ENCODE measurements at places on chromosomes 12 and 14.

DNA sequence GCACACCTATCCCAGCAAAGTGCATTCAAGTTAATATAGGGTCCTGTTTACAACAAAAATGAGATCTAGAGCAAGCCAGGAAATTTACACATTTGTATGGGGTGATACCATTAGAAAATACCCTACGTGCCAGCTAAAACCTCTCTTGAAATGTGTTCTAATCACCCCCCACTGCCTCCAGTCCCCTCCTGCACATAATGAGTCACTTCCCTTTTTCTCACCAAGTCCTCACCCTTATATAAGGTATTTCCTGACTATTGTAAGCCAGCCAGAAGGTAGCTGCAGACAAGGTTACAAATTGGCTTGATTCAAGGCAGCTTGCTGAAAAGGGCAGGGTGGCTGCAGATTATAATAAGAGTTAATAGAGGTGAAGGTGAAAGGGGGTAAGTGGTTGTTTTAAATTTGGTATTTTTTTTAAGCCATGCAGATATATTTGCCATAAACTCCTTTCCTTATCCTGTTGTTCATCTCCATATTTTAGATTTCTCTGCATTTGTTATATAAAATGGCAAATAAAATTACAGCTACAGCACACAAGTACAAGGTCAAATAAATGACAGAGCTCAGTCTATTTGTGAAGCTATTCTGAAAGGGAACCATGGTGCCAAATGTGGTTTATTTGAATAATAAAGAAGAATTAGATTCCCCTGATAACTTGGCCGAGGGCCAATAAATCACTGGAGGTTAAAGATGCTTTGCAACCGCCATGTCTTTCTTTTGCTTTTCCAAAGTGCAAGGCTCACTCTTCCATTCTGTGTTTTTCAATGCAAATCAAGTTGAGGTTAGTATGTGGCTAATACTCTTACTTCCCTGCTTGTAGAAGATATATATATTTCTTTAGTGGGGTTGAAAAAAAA, 385.9 kb downstream of the EGLN3 start:
- H3K4me1 ChIP-seq = peaks cover 13% of the 10 kb centered on the region
- no peak overlapping the region for H3K27ac ChIP-seq
- no peaks in the 10 kb centered on the region for H3K36me3 ChIP-seq
- H3K4me3 ChIP-seq = no peak overlapping the region

DNA sequence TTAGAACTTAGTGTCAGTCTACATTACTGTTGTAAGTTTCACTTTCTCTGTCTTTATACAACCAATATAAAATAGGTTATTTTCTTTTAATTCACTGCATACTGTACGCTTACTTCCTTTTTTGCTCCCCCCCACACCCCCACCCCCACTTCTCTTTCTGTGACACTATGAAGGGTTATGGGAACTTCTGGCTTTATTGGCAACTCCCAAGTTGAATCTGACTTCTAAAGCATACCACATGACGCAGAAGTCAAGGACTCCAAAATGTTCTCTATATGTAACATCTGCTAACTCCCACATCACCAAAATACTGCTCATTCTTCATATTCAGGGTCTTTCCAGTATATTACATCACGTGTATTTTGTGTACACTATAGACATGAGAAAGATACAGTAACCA, 81.2 kb upstream of the ATXN7L3B start:
- H3K4me3 ChIP-seq = no peak overlapping the region
- no peak overlapping the region for H3K27ac ChIP-seq
- no peaks in the 10 kb centered on the region for H3K36me3 ChIP-seq

DNA sequence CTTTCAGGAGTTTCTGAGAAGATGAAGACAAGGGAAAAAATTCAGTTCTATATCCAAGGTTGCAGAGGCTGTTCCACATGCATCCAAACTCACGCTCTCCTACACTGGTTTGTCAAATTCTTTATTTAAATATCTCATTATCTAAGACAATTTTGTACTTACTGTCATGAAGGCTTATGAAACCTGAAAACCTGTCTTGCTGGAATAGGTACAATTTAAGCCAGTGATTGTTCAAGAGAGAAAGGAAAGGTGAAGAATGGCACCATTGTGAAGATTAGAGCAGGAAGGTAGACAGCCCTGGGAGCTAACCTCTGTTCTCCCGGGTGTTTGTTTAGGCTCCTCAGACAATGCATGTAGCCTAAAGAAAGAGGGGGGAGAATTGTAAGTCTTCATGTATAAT, 315.1 kb upstream of the PRKD1 start:
- H3K27ac ChIP-seq = no peak overlapping the region
- H3K4me1 ChIP-seq = no peaks in the 10 kb centered on the region
- no peaks in the 10 kb centered on the region for H3K27me3 ChIP-seq
- DNase-seq = no peak
- no peaks in the 10 kb centered on the region for H3K36me3 ChIP-seq

GRCh38 chr12:53299101-53299453, 418 bp upstream of the MYG1 start:
- peak overlapping the region; percentile 91 for H3K4me3 ChIP-seq
- peak; percentile 89 for DNase-seq
- peak overlapping the region; percentile 81 for H3K27ac ChIP-seq

DNA sequence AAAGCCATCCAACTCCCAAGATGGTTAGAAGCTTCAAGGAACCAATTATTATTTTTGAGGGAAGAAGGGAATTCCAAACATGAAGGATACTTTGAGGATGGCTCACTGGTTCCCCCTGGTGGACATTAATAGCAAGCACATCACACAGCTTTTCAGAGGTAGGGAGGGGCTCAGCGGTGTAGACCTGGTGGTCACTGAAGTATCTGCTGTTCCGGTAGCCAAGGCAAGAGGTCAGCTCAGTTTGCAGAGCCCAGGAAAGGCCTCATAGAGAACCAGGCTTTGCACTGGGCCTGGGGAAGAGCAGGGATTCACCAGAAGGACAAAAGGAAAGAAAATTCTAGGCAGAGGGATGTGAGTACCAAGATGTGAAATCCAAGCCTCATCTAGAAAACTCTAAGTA, 118.7 kb downstream of the KSR2 start:
- peaks cover 9% of the 10 kb centered on the region for H3K27me3 ChIP-seq
- H3K4me3 ChIP-seq = no peak overlapping the region
- no peak overlapping the region for H3K27ac ChIP-seq

- DNase-seq = no peak
- no peaks in the 10 kb centered on the region for H3K36me3 ChIP-seq
- peaks cover 9% of the 10 kb centered on the region for H3K4me1 ChIP-seq
- no peak overlapping the region for H3K4me3 ChIP-seq
- H3K27ac ChIP-seq = no peak overlapping the region
These were observed 65.9 kb downstream of the NOVA1 start for GRCh38 chr14:26531894-26532293.

DNA sequence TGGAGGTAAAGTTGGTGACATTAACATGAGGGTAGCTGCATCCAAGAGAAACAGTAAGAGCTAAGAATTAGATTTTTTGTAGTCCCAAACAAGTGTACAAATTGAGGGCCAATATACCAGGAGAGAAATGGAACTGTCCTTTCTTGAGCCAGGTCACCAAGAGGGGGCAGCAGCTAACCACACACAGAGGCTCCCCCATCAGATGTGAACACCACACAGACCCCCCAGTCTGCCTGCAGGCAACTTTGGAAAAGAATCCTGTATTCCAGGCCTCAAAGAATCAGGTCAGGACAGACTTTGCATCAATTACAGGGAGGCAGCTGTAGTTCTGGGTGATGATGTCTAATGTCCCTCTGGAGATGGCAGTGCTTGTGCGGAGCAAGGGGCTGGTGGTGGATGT, 77.9 kb downstream of the SPTB start:
- H3K27me3 ChIP-seq = no peaks in the 10 kb centered on the region
- DNase-seq = no peak
- no peak overlapping the region for H3K27ac ChIP-seq
- no peaks in the 10 kb centered on the region for H3K4me1 ChIP-seq
- no peak overlapping the region for H3K4me3 ChIP-seq
- H3K36me3 ChIP-seq = peaks cover 33% of the 10 kb centered on the region

GRCh38 chr12:110317911-110318310, 36.9 kb downstream of the ATP2A2 start:
- H3K4me1 ChIP-seq = peaks cover 2% of the 10 kb centered on the region
- H3K27me3 ChIP-seq = no peaks in the 10 kb centered on the region
- peak; percentile 90 for DNase-seq
- peaks cover 22% of the 10 kb centered on the region for H3K36me3 ChIP-seq
- H3K4me3 ChIP-seq = no peak overlapping the region

GRCh38 chr14:55977392-55978150, 140.6 kb upstream of the PELI2 start:
- DNase-seq = peak; percentile 89
- no peaks in the 10 kb centered on the region for H3K36me3 ChIP-seq
- no peak overlapping the region for H3K4me3 ChIP-seq
- H3K27me3 ChIP-seq = no peaks in the 10 kb centered on the region
- H3K4me1 ChIP-seq = peaks cover 11% of the 10 kb centered on the region

GRCh38 chr12:112973818-112974231, 4.5 kb upstream of the OAS2 start:
- H3K4me1 ChIP-seq = peaks cover 17% of the 10 kb centered on the region
- no peaks in the 10 kb centered on the region for H3K27me3 ChIP-seq
- no peak overlapping the region for H3K27ac ChIP-seq
- H3K4me3 ChIP-seq = no peak overlapping the region

DNA sequence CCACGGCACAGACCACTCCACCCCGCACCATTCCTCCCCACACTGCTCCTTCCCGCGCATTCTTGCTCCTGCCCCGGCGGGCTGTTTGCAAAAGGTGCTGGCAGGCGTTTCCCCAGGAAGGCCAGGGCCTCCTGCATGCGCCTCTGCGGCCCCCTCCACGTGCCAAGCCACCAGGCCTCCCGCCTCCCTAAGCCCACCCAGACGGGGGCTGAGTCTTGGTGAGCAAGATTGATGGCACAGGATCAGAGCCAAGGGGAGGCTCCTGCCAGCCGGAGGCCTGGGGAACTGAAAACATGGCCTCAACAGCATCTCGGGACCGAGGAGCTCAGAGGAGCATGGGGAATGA, 328.3 kb upstream of the DIO3 start:
- no peak for DNase-seq
- H3K4me3 ChIP-seq = no peak overlapping the region
- no peaks in the 10 kb centered on the region for H3K36me3 ChIP-seq

GRCh38 chr14:21096978-21097635, 1.3 kb downstream of the ZNF219 start:
- peaks cover 46% of the 10 kb centered on the region for H3K4me1 ChIP-seq
- H3K27ac ChIP-seq = peak overlapping the region; percentile 77
- H3K36me3 ChIP-seq = peaks cover 7% of the 10 kb centered on the region
- DNase-seq = no peak
- H3K27me3 ChIP-seq = no peaks in the 10 kb centered on the region

DNA sequence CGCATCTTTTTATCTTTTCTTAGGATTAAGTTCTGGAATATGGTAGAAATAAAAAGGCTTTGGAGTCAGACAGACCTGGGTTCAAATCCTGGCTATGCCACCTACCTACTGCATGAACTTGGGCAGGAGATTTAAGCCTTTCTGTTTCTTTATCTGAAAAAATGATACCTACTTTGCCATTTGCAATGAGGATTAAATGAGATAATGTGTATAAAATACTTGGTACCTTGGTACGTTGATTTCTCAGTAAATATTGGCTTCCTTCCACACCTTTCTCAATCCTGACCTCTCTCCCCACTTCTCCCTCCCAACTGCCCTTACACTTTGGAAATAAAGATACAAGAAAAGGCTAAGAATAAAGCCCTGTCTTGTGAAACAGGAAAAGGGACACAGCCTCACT, 172.6 kb downstream of the PAX9 start:
- H3K4me3 ChIP-seq = no peak overlapping the region
- DNase-seq = no peak
- no peak overlapping the region for H3K27ac ChIP-seq
- no peaks in the 10 kb centered on the region for H3K4me1 ChIP-seq

DNA sequence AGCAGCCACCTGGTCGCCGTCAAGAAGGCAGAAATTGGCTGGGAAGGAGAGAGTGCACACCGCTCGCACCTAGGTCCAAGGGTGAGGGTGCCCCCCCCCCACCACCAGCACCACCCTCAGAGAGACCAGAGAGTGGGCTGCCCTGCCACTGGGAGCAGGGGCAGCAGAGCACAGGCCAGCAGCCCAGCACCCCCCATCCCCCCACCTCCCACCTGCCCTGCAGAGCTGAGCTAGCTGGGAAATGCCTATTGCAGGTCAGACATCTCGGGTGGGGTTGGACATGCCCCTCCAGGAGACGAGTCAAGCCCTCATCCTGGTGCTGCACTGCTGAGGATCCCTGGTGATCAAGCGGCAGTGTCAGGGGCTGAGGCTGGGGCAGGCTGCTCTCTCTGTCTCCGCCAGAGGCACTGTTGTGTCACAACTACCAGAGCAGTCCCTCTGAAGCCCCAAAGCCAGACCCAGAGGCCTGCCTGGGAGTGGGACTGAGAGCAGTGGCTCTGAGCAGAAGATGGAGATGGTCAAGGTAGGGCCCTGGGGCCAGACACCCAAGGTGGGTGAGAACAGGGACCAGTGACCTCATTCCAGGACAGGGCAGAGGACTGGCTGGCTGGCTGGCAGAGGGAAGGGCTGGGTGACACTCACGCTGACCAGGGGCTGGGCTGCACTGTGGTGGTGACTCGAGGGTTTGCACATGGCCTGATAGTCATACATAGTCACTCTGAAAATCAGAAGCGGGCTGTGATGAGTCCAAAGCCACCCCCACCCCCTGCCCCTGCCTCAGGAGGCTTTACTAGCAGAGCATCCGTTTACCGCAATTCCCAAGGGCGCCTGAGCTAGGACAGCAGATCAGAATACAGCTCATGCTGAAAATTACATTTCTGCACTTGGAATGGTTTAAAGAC, 19.7 kb upstream of the LRTM2 start:
- H3K27ac ChIP-seq = no peak overlapping the region
- no peaks in the 10 kb centered on the region for H3K36me3 ChIP-seq
- no peak overlapping the region for H3K4me3 ChIP-seq
- peaks cover 27% of the 10 kb centered on the region for H3K4me1 ChIP-seq
- no peak for DNase-seq

DNA sequence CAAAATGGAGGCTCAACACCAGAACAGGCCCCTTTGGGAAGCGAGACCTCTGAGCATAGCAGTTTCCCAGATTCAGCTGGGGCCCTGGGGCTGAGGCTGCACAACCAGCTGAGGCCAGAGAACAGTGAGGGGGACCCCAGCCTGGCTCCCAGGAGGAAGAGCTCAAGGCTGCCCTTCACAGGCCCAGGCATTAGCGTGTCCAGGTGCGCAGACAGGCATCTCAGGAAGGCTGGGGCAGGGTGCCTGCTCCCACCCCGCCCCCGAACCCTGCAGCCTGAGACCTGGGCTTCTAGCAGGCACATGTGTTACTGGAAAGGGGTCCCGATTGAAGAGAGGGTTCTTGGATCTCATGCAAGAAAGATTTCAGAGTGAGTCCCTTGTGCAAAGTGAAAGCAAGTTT, 27.2 kb downstream of the CALM1 start:
- DNase-seq = no peak
- no peaks in the 10 kb centered on the region for H3K36me3 ChIP-seq
- no peaks in the 10 kb centered on the region for H3K27me3 ChIP-seq

- no peak overlapping the region for H3K27ac ChIP-seq
- no peaks in the 10 kb centered on the region for H3K27me3 ChIP-seq
- no peaks in the 10 kb centered on the region for H3K4me1 ChIP-seq
- peaks cover 11% of the 10 kb centered on the region for H3K36me3 ChIP-seq
- no peak overlapping the region for H3K4me3 ChIP-seq
These were observed 17.0 kb downstream of the VCPKMT start for GRCh38 chr14:50099335-50099734.

- H3K27ac ChIP-seq = peak overlapping the region; percentile 39
- peaks cover 38% of the 10 kb centered on the region for H3K4me1 ChIP-seq
- no peaks in the 10 kb centered on the region for H3K27me3 ChIP-seq
- no peaks in the 10 kb centered on the region for H3K36me3 ChIP-seq
- DNase-seq = peak; percentile 87
These were observed 67.0 kb downstream of the DIP2B start for GRCh38 chr12:50571786-50572185.

- peaks cover 11% of the 10 kb centered on the region for H3K36me3 ChIP-seq
- no peak for DNase-seq
- peaks cover 16% of the 10 kb centered on the region for H3K27me3 ChIP-seq
- no peak overlapping the region for H3K4me3 ChIP-seq
- peaks cover 57% of the 10 kb centered on the region for H3K4me1 ChIP-seq
- no peak overlapping the region for H3K27ac ChIP-seq
These were observed 5.5 kb downstream of the CKB start for GRCh38 chr14:103517174-103517566.
